PC-9 (cell line): ENCODE measurements at places on chromosomes 2 and 18. TPM values are rescaled to one million over a fixed set of nuclear protein-coding genes. Genes with fewer than 3 reads are reported as not detected.

DNA sequence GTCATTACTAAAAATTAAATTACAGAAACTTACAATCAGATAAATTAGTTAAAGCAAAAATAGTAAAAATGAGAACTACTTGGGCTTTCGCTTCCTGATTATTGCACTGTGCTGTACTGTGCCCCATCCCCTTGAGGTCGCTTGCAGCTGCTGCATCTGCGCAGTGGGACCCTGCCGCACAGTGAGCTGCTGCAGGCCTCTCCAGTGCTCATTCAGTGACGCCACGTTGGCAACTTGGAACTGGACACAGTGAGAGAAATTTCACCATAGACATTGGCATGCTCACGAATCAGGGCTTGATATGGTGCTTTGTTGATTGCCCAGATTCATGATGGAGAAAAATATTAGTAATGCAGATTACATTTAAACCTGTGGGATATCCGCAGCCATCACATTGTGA, 290.8 kb upstream of the MYT1L start:
- no peak for DNase-seq

- DNase-seq, result no peak
These were observed 446 bp upstream of the RHBDD1 start for GRCh38 chr2:226835420-226835795.

DNA sequence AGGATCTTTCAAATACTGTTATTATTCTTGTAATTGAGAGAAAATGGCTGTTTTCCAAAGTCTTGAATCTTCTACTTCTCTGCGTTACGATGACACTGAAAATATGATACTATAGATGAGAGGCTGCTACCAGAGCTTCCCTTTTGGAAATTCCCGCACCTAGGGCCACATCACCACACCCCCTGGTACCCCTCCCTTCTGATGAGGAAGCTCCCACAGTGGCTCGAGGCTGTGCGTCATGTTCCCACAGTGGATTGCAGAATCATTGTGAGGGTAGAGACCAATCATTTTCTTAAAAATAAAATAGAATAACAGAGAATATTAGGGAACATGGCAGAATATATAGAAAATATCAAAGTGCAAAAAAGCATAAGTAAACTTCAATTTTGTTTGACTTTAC, 268.9 kb upstream of the SMIM21 start:
- no peak for DNase-seq

The TUBA3D gene
- total RNA-seq, result not detected in 2 replicates

The ANKRD29 gene
- 4.3 and 4.6 TPM in 2 replicates for total RNA-seq

The AAMP gene
- total RNA-seq, result 126 and 165 TPM in 2 replicates
